ENCODE measurements at places on chromosomes 2 and 18.

GRCh38 chr2:235847576-235847975 is 320.6 kb downstream of the GBX2 start:
- DNase-seq, result no peak

DNA sequence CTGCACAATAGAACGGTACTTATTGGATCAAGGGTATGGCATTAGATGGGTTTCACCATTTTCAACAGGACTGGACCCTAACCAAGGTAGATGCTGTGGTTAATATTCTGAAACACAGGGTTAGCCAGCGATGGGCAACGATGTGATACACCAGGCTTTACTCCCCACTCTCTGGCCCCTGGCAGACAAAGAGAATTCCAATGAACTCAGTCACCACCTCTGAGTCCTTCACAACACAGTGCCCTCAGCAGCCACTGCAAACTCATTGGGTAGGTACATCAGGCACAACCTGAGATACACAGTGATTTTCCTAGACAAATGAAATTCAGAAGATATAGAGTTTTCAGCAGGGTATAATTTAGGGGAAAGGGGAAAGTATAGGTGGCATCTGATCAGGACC is 634.5 kb downstream of the ZEB2 start:
- no peak for DNase-seq

GRCh38 chr2:44519026-44519425 is 157.3 kb downstream of the CAMKMT start:
- DNase-seq, result no peak

DNA sequence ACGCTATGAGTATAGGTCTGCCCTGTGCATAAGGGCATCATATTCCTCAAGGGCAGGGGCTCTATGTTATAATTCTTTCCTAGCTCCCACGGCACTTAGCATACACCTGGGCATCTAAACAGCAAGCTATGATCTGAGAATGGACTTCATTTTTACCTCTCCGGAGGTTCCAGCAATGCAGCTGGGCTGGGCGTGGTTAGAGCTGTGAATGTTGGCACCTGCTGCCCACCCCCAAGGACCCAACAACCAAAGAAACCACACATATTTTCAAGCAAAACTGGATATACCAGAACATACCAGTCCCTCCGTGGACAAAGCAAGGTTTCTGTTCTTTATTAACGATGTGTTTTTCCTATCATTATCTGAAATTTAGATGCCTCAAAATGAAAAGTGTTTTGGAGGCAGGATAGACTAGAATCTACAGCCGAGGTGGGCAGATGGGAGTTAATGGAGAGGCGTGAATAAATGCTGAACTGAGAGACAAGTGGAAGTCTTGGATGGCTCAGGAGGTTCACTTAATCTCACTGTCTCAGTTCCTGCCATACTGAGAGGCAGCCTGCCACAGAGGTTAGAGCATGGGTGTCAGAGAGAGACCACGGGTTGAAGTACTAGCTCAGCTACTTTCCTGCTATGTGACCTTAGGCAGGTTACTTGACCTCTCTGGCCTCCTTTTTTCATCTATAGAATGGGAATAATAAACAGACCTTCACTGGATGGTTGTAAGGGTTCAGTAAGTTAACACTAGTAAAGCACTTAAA is 186.6 kb upstream of the SMAD2 start:
- no peak for DNase-seq

- no peak for DNase-seq
Observed at GRCh38 chr2:198883604-198884003, 574.1 kb downstream of the SATB2 start.

GRCh38 chr2:106192752-106193689 is 1.1 kb downstream of the UXS1 start:
- peak; percentile 22 for DNase-seq

DNA sequence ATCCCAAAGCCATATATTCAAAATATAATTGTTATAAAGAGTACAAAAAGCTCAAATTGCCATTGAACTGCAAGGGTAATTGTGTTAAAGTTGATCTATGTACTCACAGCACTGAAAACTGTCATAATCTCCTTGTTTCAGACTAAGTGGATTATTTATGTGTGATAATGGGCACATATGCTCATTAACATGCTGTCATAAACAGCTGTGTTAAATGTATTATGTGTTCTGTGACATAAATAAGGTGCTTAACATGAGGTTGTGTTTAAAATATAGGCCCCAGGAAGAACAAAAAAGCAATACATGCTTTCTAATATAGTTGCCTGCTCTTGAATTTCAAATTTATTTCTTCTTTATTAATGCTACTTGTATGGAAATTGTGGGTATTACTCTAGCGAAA is 409.5 kb downstream of the DCC start:
- no peak for DNase-seq

DNA sequence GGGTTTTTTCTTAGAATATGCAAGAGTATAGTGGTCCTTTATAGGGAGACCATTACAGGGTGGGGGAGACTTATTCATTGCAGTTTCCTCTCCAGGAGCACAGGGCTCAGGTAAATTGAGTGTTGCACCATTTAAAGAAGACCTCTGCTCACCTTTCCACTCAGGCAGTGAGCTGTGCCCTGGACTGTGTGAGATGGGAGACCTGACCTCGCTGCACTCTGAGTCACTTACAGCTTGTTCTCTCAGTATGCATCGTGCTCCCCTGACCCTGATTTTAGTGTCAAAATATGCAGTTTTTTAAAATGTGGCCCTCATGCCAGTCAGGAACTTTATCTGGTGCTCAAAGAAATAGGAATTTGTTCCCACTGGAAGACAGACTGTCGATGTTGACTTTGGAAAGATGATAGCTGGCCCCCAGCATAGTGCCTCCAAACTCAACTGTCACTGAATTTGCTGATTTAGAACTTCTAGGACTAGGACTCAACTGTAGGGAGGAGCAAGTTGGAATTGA is 146.7 kb upstream of the EPAS1 start:
- no peak for DNase-seq

GRCh38 chr2:159595410-159596046 is 20.8 kb downstream of the BAZ2B start:
- no peak for DNase-seq

- DNase-seq, result no peak
Observed at GRCh38 chr2:147408357-147408756, 436.5 kb upstream of the ACVR2A start.

DNA sequence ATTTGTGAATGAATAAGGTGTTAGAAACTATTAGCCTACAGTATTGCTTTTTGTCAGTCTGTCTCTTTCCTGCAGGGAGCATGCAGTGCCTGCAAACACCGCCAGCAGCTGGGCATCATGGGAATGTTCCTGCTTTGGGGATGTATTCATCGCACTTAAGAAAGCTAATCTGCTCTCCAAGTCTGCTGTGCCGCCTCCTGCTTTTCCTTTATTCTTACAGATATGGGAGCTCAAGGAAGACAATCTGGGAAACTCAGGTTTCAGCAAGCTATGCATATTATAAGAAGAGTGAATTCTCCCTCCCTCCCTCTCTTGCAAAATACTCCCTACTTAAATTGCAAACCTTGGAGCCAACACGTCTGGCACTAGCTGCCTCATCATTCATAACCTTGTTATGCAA is 479.2 kb upstream of the ACVR2A start:
- DNase-seq, result no peak

DNA sequence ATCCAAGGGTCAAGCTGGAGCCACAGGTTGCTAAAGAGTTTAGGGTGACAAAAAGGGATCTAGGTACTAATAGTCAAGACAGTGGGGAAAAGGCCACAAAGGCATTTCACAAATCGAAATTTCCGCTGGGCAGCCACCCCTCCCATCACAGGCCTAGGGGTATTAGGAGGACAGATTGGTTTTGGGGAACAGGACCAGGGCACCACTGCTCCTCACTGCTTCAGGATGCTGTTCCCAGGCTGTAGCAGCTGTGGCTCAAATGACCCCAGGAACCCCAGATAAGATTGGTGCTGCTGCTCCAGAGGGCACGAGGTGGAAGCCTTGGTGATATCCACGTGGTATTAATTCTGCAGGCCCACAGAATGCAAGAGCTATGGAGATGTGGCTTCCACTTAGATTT is 22.7 kb downstream of the KLHL23 start:
- no peak for DNase-seq

DNA sequence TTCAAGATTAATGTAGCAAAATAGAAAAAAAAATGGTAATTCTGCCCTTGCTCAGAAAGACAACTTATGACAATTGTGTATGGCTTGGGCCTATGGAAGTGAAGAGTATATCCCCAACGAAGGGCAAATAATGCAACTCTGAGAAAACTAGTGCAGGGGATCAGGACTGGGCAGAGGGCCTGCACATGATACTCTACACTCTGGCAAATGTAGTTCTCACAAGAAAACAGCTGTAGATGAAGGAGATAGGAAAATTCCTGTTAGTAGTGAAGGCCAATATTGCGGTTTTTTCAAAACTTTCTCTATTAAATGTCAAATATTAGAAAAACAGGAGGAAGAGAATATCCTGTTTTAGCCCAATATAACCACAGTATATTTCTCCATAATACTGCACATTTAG is 77.8 kb downstream of the SCN9A start:
- DNase-seq, result no peak

DNA sequence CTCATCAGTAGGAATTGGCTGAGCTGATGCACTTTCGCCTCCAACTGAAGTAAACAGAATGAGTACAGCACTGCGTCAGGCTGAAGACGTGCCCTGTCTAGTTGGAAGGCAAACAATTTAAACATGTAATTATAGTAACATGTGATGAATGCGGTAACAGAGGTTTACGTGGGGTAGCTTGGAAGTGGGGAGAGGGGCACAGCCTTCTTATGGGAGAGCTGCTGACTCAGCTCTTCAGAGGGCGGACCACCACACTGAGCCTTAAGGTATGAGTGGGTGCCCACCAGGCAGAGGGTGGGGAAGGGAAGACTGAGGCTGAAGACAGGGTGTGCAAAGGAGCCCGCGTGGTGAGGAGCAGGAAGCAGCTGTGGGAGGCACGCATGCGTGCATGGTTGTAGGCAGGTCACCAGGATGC is 6.2 kb upstream of the EHD3 start:
- no peak for DNase-seq

- DNase-seq, result no peak
Observed at GRCh38 chr2:23904692-23905091, 22.2 kb downstream of the ATAD2B start.

GRCh38 chr2:231364961-231365810 is 30.3 kb upstream of the B3GNT7 start:
- no peak for DNase-seq

DNA sequence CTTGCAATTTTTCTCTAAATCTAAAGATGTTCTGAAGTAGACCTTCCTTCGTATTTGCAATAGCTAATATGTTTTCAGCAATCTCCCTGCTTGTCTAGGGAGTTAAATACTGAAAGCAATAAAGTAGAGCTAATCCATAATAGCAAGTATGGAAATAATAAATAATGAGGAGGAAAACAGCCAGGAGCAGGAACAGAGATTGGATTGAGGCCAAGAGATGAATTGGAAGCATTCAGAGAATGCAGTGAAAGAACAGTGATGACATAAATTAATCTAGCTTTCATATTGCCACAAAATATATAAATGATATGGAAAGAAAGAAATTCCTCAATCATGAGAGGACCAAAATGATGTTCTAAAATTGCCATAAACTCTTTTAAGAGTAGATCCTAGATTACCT is 679.7 kb downstream of the METTL4 start:
- no peak for DNase-seq

GRCh38 chr2:101466426-101466825 is 8.5 kb downstream of the RFX8 start:
- DNase-seq, result no peak

- no peak for DNase-seq
Observed at GRCh38 chr2:20156076-20156759, 68.7 kb downstream of the SDC1 start.

DNA sequence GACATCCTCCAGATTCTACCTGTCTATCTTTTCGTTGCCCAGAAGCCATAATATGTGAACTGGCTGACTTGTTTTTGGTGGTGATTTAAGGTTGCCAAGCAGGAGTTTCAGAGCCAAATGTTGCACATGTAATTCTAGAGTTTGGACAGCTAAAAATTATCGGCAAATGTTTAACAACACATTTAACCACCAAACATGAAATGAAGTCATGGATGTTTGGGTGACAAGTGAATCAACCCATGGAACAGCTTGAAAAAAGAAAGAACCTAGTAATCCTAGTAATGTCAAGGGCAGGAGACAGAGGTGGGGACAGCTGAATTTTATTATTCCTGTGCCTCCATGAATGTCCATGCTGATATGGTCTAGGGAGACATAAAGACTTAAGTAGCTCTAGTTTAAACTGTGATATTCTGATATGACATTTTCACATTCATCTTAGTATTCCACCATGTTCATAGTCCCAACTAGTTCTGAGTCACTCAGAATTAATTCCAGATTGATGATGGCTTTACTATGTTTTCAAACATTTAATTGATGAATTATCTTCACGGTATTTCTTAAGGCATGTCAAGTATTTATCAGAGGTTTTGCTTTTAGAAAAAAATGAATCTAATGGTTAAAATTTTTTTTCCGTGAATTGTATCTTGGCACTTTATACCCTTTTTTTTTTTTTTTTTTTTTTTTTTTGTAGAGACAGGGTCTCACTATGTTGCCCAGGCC is 101.7 kb downstream of the SOCS6 start:
- no peak for DNase-seq

- no peak for DNase-seq
Observed at GRCh38 chr2:41137031-41137430, 685.1 kb upstream of the SLC8A1 start.

GRCh38 chr2:57941816-57942215 is 104.8 kb upstream of the VRK2 start:
- no peak for DNase-seq

- no peak for DNase-seq
Observed at GRCh38 chr2:226799976-226800940, 638 bp upstream of the IRS1 start.

GRCh38 chr18:41501848-41502247 is 453.2 kb upstream of the PIK3C3 start:
- DNase-seq, result no peak

DNA sequence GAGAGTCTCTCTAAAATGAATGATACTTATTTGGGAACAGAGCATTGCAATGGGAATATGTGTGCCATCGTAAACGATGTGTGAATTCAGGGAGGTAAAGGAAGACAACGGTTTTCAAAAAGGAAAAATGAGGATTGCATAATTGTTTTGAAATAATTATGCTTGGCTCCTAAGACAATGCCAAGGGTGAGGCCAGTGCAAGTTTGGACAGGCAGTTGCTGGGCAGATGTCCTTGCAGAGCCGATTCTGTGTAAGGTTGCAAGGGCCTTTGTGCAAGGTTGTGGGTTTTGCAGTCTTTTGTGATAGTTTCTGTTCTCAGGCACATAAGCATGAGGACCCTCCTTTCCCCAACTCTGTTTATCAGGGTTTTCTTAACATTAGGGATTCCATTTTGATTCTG is 70.0 kb upstream of the ZNF236 start:
- DNase-seq, result no peak

- no peak for DNase-seq
Observed at GRCh38 chr2:23135481-23136100, 249.4 kb upstream of the KLHL29 start.

GRCh38 chr2:234395891-234396420 is 100.9 kb downstream of the ARL4C start:
- no peak for DNase-seq

Measured in stimulated activated CD4-positive, alpha-beta T cell treated with anti-CD3 and anti-CD28 coated beads, Interleukin-1b, Interleukin-23, amount 100 ng/mL, for 1 hour (primary cell).